Skeletal muscle cell (primary cell): ENCODE measurements at places on chromosomes 5 and 9.

- no peak for DNase-seq
These were observed 6.8 kb downstream of the DNAJB5 start for GRCh38 chr9:34996181-34996904.

GRCh38 chr5:16932401-16932800 is 3.7 kb downstream of the MYO10 start:
- no peak for DNase-seq

GRCh38 chr5:155529362-155529761 is 515.8 kb downstream of the KIF4B start:
- DNase-seq: peak; percentile 19

DNA sequence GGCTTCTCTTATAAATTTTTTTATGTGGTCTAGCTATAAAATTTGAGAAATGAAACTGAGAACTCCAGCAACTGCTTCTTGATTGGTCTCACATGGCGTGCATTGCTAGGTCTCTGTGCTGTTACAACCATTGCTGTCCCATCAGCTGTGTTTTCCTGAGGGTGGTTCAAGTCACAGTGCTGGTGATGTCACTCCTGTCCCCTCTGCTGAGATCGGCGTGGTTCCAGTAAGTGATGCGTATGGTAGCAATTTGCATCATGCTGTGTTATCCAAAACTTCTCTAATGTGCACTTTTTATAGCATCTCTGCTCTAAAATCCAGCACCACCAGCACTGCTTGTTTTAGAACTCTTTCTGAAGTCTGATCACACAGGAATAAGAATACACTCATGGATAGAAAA is 112.6 kb upstream of the ZNF608 start:
- peak; percentile 8 for DNase-seq

- DNase-seq: no peak
These were observed 5.5 kb downstream of the ANGPTL2 start for GRCh38 chr9:127116957-127117356.

DNA sequence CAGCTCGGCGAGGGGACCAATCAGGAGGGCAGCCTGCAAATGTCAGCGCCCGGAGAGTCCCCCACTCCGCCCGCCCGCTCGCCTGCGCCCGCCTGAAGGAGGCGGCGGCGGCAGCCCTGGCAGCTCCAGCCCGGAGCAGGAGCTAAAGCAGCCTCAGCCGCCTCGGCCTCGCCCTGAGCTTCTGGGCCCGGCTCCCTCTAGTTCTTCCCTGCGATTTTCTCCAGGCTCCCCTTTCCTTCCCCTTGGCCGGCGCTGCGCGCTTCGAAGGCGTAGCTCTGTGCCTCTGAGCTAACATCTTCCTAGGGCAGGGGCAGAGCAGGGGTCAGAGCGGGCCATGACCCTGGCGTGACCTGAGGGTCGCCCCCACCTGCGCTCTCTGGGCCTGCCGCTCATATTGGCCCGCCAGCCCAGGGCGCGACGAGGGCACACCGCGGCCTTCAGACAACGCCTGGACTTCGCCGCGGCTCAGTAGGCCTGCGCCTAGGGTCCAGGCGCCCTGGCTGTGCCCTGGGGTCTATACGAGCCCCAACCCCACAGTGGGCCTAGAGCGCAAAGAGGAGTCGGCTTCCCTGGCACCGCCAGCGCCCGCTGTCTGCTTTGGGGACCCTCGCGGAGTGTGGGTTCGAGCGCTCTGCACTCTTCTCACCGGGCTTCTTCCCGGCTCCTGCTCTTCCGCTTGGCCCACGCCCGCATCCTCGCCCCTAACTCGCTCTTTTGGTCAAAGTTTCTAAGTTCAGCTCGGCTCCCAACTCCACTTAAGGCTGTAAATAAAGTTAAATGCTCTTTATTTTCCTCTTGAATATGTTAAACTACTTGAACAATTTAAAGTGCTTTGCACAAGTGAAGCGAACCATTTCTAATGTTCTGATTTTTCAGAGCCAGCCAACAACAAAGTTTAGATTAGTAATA is 504 bp upstream of the OTP start:
- DNase-seq: no peak

GRCh38 chr9:132008855-132009812 is 70.5 kb downstream of the MED27 start:
- DNase-seq: no peak

- peak; percentile 41 for DNase-seq
These were observed 23.4 kb downstream of the PAM start for GRCh38 chr5:102778478-102778877.

- DNase-seq: peak; percentile 69
These were observed 218.0 kb downstream of the MAN2A1 start for GRCh38 chr5:109907731-109908130.

DNA sequence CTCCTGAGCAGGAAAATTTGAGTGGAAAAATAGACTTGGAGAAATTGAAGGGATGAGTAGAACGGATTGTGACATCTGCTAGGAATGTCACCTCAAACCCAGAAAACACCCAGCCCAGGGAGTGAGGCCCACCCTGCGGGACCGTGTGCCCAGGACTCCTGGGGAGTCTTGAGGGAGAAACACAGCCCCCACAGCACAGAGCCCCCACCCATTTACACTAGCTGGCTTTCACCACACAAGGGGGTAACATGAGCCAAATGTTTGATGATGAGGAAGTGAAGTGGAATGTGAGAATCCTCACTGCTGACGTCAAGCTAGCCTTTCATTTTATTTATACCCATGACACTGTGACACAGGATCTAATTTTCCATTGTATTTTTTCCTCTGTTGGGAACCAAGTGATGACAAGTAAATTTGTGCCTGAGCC is 42.8 kb upstream of the PDE8B start:
- peak; percentile 84 for DNase-seq

DNA sequence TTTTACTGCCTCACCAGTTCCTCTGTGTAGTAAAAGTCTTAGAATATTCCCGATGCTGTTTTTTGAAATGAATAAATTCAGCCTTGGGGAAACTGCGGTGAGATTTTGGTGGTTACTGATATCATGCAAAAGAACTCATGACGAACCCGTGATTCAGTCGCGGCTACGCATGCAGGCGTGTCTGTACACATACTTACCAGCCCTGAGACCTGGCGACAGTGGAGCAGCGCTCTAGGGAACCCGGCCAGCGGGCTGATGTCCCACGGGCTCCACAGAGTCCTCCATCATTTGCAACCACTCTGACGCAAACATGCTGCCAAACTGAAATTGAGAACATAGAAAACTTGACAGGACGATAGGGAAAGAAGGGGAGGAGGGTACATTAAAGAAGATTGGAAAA is 315.6 kb upstream of the DAB2 start:
- DNase-seq: no peak

DNA sequence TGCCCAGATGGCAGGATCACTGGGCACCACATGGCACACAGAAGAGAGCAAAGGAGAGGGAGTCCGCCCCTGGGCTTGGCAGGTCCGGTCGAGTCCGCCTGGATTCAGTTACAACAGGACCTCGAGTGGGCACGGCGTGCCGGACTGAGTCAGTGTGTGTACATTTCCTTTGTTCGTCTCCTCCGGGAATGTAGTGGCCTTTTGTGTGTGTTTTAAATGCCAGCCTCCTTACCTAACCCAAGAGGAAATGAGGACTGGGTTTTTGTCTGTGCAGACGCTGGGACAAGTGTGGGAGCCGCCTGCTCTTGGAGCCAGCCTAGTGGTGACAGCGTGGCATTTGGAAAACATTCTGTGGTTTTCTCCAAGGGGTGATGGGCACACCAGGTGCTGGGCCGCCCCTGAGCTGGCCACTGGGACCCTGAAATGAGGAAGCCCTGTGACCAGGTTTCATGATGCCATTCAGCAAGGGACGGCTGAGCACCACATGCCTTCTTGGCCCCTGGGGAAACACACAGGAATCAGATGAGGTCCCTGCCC is 9.6 kb downstream of the NEK6 start:
- no peak for DNase-seq

DNA sequence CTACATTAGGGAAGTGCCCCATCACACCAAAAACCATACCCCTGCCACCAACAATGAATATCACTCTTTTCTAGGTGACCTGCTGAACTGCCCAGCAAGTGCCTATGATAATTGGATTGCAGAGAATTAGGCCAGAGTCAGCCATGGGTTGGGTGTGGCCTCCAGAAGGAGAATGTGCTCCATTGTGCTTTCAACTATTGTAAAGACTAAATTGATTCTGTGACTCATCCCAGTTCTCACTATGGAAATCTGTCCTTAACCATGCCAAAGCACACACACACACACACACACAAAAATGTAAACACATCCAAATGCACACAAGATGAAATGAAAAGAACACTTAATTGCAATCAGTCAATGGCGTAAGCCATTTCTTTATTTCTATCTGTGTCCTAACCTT is 25.7 kb downstream of the DRD1 start:
- no peak for DNase-seq

DNA sequence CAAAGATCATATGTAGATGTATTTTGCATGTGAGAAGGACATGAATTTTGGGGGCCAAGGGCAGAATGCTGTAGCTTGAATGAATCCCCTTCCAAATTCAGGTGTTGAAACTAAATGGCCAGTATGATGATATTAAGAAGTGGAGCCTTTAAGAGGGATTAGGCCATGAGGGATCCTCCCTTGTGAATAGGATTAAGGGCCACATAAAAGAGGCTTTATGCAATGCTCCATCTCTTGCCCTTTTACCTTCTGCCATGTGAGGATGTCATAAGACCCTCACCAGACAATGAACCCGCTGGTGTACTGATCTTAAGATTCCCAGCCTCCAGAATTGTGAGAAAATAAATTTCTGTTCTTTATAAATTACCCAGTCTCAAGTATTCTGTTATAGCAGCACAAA is 206.1 kb downstream of the YTHDC2 start:
- DNase-seq: no peak

- DNase-seq: no peak
These were observed 67.1 kb downstream of the SIL1 start for GRCh38 chr5:139131062-139131461.

GRCh38 chr9:36725777-36726356 is 153.2 kb downstream of the MELK start:
- DNase-seq: no peak

DNA sequence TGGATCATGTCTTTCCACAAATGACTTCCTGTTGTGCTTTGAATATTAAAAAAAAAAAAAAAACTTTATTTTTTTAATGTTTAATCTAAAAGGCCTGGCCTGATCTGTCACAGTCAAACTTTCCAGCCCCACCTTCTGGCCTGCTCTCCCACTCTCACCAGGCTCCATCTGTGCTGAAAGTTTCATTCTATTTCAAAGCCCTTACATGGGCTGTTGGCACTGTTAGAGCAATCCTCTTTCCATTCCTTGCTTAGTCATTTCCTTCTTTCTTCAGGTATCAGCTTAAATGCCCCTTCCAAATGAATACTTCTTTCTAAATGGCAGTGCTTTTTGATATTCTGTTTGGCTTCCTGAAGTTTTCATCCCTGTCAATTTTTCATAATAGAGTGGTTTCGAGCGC is 1104.8 kb upstream of the C9orf72 start:
- no peak for DNase-seq

GRCh38 chr5:155278532-155278931 is 265.0 kb downstream of the KIF4B start:
- DNase-seq: no peak

GRCh38 chr9:130186051-130186450 is 13.8 kb downstream of the NCS1 start:
- no peak for DNase-seq
